ENCODE measurements at places on chromosomes 4 and X.

DNA sequence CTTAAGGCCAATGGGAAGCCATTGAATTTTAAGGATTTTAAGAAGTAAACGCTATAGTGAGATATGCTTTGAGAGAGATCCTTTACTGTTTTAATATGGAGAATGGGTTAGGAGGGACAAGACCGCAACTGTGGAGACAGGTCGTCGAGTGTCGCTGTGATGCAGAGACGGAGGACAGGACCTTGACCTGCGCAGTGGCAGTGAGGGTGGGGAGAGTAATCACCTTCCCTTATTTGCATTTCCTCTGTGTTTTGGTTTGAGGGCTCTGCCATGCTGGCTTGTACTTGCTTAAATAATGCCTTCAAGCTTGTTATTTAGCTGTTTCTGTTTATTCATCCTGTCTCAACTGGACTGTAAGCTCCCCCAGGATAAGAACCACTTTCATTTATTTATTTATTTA is 345.0 kb downstream of the FBXW7 start:
- DNase-seq = no peak

- DNase-seq = no peak
These were observed 122.4 kb upstream of the NAP1L5 start for GRCh38 chr4:88819818-88820697.

DNA sequence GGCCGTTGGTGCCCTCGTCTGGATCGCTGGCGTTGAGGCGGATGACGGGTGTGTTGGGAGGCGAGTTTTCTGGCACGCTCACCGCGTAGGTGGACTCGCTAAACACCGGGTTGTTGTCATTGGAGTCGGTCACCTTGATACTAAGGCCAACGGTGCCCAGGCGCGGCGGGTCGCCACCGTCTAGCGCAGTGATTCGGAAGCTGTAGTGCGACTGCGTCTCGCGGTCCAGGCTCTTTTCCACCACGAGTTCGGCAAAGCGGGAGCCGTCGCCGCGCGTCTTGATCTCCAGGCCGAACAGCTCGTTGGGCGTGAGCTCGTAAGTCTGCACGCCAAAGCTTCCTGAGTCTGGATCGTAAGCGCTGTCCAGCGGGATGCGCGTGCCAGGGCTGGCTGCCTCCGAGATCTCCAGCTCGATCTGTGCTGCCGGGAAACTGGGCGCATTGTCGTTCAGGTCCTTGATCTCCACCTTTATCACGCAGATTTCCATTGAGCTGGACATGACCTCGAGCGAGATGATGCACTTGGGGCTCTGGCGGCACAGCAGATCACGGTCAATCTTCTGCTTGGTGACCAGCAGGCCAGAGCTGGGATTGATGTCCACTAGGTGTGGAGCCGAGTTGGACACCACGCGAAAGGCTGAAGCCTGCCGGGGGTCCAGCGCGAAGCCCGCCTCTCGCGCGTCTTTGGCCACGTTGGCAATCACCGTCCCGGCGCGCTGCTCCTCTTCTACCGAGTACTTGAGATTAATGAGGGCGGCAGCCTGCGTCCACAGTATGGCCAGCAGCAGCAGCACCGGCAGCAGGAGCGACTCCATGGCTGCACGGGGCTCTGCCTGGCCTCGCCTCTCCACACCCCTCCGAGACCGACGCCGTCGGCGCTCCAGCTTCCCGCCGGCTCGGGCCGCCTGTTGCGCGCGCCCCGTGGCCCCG is 2.0 kb downstream of the PCDH19 start:
- no peak for DNase-seq

- no peak for DNase-seq
These were observed 51.6 kb upstream of the IL2 start for GRCh38 chr4:122508083-122508482.

DNA sequence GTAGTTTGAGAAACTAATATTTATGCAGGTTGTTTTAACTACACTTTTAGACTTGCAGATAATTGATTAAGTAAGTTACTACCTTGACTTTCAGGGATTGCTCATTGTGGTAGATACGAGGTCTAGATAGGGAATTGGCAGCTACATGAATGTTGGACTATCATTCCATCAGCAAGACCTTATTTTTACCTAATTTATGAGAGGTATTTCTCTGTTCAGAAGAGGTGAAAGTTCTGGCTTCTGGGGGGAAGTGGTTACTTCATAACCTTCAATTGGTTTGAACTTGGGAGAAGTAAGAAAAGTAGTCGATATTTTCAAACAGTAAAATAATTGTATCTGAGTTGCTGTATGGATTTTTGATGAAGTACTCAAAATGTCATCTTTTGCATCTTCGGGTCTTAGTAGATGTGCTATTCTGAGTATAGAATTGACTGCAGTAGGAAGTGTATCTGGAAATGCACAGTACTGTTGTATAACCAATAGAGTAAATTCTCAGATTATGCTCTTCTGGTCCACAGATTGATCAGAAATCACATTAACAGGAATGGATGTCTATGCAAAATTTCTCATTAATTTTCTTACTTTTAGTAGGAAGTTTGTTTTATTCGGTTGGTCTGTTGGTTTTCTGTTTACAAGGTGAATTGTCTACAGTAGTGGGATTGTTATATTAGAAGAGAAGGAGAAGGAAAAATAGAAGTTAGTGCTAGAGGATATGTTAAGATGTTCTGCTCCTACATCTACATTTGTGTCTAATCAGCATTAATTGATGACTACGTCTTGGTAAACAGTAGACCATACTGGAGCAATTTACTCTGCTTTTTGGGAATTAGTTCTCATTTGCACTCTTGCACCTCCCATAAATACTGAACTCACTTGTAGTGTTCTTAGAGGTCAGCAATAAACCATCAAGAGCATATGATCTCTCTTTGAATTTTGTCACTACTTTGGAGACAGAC is 3.0 kb downstream of the NFKB1 start:
- DNase-seq = no peak

DNA sequence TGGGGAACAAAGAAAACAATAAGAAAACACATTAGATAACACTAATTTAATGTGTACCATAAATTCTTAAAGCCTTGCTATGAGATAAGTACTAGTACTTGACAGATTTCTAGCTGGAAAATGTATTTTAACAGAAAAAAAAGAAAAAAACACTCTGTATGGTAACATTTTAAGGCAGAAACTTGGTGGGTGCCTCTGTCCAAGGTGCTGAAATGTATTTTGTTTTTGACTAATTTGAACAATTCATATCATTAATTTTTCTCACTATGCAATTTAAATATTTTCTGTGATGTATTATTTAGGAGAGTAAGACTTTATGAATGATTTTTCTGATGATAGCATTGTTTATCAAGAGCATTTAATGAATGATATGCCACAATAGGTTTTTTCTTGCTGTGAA is 107.5 kb downstream of the GABRG1 start:
- no peak for DNase-seq

GRCh38 chr4:77623091-77623490 is 17.5 kb downstream of the CXCL13 start:
- no peak for DNase-seq

- no peak for DNase-seq
These were observed 225.6 kb upstream of the LCORL start for GRCh38 chr4:18247189-18247588.

GRCh38 chr4:144283526-144283925 is 143.0 kb upstream of the GYPA start:
- no peak for DNase-seq

DNA sequence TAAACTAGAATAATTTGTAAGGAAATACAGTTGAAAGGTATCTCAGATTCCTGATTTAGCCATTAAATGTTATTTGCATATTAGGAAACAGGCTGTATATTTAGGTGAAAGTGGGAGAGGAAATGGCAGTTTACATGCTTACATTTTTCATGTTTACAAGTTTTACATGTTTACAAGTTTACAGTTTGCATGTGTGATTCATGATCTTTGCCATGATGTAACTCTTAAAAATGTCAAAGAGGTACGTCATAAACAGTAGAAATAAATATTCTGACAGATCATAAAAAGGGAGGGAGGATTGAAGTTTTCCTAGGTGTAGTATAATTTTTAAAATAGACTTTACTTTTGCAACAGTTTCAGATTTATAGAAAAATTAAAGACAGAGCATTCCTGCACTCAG is 45.7 kb downstream of the KDM6A start:
- no peak for DNase-seq

DNA sequence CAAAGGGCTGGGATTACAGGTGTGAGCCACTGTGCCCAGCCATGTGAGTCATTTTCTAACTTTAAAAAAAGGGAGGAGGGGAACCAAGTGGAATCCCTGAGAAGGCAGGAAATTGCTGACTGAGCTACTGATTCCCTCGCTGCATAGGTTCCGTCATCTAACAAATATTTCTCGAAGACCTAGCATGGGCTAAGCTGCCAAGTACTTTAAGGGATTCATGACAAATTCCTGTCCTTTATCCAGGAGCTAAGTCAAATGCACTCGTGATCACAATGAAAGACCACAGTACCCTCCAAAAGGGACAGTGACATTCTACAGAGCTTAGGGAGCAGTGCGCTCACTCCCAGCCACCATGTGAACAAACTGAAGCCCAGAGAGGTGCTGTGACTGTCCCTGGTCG is 33.2 kb upstream of the MAN2B2 start:
- DNase-seq = no peak

GRCh38 chrX:112768563-112768962 is 72.1 kb downstream of the AMOT start:
- DNase-seq = no peak

GRCh38 chrX:154490021-154490413 is 412 bp downstream of the SLC10A3 start:
- no peak for DNase-seq

DNA sequence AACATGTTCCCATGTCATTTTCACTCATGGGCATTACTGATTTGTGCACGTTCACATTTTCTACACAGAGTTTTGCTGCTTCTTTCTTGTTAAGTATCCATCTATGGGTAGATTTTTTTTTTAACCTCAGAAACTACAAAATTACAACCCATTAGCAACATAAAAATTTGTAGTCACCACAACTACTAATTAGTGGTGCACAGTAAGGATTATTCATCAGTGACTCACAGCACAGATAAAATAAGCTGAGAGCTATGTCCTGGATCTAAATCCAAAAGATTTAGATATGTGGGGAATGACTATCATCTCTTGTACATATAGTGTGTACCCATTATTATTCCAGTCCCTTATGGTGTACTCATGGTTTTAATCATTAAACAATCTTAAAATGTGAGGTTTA is 19.7 kb upstream of the AMELX start:
- no peak for DNase-seq

DNA sequence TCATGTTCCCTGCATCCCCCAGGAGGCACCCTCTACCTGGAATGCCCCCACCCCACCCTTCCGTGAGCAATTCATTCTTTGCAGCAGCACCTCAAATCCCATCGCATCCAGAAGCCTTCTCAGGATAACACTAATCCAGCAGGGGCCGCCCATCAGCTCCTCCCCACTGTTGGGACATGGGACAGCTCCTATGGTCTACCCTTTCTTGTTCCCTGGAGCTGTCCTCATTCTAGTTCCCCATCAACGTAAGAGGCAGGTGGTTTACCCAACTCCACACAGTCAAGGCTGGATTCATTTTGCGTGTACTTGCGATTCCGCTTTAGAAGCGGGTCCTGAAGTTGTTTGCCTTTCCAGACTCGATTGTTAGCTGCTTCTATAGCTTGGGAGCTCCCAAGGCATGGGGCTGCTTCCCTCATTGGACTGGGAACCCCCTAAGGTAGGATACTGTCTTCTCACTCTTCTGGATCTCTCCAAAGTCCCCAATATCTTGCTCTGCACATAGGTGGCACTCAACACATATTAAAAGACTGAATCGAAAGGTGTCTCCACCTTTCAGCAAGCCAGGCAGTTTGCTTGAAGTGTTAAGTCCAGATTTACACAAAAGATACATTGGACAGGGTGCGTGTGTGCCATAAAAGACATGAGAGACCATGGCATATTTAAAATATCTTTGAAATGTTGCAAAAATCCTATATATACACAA is 942 bp upstream of the APLN start:
- no peak for DNase-seq

GRCh38 chrX:16212436-16212835 is 45.2 kb downstream of the MAGEB17 start:
- DNase-seq = no peak

DNA sequence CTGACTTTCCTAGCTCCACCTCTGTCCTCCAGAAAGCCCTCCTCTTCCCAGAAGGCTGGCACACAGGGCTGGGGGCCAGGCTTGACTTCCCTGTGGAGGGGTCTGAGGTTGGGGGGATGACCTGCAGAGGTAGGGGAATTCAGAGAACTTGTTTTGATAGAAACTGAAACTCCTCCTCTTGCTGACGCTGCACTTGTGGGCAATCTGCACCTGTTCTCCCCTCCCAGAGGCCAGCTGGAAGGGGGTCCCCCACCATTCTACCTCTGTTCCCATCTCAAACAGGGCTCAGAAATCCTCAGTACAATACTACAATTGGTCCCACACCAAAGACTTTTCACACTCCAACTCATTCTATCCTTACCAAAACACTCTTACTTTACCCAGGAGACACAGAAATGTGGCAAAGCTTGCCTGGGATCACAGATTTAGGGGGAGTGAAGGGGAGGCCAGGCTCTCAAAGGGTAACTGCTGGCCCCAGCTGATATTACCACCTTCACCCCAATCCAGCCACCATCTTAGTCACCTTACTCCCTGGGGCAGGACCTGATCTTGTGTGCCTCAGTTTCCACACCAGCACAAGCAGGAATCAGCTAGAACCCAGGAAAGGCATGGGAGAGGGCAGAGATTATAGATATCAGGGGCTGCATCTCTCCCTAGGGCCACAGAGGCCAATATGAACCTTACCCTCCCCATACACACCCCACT is 18.5 kb downstream of the OTUD5 start:
- DNase-seq = no peak

DNA sequence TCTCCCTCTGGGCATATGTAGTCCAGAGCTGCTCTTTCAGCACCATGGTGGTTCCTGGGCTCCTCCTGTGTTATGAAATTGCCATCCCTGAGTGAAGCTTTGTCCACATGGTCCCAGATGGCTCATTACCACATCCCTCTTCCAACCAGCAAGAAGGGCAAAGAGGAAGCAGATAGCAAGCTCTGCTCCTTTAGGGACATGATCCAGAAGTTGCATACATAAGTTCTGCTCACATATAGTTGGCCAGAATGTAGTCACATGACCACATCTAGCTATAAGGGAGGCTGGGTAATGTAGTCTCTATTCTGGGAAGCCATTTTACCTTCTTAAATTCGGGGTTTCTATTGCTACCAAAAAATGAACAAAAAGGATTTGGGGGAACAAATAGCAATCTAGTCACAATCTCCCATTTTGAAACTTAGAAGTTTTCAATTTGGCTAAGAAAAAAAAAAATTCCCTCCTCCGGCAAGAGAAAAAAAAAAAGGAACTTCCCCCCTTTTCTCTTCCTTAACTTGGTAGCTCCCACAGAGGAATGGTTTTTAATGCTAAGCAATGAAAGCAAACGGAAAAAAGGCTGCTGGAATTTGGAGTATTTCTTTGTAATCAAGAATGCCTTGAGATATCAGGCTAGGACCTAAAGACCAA is 88.2 kb upstream of the USP9X start:
- DNase-seq = no peak

GRCh38 chr4:122772311-122772710 is 39.8 kb downstream of the BBS12 start:
- DNase-seq = no peak

- DNase-seq = no peak
These were observed 265.9 kb downstream of the ADAMTS3 start for GRCh38 chr4:72302981-72303704.
